CD14-positive monocyte (primary cell): ENCODE measurements at places on chromosomes 4 and X.

GRCh38 chr4:173958445-173958844 lies 325.0 kb downstream of the FBXO8 start:
- DNase-seq = no peak

DNA sequence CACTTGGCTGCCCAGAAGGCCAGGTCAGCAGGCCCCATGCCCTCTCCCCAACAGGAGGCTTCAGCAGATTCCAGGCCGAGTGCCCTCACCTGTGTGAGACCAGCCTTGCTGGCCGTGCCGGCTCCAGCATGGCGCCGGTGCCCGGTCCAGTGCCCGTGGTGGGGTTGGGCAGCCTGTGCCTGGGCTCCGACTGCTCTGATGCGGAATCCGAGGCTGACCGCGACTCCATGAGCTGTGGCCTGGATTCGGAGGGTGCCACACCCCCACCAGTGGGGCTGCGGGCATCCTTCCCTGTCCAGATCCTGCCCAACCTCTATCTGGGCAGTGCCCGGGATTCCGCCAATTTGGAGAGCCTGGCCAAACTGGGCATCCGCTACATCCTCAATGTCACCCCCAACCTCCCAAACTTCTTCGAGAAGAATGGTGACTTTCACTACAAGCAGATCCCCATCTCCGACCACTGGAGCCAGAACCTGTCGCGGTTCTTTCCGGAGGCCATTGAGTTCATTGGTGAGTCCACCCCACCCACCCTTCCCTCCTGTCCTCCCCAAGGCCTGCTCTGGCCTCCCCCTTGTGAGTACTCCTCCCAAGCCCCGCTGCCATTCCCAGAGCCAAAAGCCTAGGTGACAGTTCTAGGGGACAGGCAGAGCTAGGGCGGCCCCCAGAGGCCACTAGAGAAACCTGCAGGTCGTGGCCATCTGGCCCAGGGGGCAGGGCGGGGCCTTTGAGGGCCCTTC lies 2.3 kb downstream of the DUSP9 start:
- peak; percentile 30 for DNase-seq

DNA sequence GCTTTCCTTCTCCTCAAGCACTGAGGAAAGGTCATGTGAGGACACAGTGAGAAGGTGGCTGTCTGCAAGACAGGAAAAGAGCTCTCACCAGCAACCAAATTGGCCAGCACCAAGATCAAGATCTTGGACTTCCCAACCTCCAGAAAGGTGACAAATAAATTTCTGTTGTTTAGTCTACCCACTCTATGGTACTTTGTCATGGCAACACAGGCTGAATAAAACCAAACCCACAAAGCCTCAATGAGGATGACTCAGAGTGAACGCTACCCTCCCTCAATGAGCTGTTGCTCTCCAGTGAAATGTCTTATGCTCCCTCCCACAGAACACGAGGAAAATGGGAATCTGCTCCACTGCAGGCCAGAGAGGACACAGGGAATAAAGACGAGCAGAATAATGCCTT lies 244.1 kb downstream of the RAB28 start:
- no peak for DNase-seq

DNA sequence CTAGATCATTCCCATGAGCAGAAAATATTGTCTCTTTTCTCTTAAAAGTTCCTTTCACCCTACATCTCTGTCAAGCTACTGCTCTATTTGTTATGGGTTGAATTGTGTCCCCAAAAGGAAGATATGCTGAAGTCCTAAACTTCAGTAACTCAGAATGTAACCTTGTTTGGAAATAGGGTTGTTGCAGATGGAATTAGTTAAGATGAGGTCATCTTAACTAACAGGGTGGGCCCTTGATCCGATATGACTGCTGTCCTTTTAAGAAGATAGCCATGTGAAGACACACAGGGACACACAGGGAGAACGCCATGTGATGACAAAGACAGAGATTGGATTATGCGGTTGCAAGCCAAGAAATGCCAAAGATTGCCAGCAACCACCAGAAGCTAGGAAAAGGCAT lies 12.8 kb upstream of the SLC39A8 start:
- no peak for DNase-seq

GRCh38 chrX:69073241-69073640 lies 92.0 kb downstream of the PJA1 start:
- DNase-seq = no peak

- no peak for DNase-seq
Measured at GRCh38 chrX:71993371-71993770, 82.7 kb downstream of the NHSL2 start.

DNA sequence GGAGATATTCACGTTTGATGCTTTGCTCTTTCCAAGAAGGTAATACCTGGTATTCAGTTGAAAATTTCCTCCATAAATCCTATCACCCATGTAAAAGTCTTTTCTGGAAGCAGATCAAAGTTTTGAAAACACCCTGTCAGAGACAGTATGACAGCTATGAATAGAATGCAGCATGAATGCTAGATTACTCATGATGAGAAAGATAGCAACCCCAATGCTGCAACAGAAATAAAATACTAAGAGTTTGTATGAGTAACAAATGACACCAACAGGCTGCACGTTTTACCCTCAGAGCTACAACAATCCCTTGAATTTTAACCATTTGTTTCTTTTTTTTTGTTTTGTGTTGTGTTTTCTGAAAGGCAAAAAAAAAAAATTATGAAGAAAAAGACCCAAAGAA lies 108.6 kb downstream of the ARHGAP6 start:
- no peak for DNase-seq

GRCh38 chr4:47642191-47642830 lies 157.2 kb downstream of the ATP10D start:
- no peak for DNase-seq

DNA sequence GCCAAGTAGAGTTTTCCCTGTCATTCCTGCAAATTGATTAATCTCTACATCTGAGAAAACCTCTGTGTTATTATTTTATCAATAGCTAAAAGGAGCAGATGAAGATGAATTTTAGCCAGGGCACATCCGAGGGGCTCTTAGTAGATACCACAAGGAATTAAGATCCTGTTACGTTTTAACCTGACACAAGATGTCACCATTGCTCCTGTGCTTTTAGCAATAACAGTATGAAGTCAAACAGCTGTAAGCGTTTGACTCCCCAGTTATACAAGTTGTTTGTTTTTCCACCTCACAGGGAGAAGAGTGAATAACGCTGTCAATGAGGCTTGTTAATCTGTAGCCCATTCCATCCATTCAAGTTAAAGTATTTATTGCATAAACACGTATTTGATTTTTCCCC lies 76.0 kb upstream of the AP1S2 start:
- peak; percentile 16 for DNase-seq

DNA sequence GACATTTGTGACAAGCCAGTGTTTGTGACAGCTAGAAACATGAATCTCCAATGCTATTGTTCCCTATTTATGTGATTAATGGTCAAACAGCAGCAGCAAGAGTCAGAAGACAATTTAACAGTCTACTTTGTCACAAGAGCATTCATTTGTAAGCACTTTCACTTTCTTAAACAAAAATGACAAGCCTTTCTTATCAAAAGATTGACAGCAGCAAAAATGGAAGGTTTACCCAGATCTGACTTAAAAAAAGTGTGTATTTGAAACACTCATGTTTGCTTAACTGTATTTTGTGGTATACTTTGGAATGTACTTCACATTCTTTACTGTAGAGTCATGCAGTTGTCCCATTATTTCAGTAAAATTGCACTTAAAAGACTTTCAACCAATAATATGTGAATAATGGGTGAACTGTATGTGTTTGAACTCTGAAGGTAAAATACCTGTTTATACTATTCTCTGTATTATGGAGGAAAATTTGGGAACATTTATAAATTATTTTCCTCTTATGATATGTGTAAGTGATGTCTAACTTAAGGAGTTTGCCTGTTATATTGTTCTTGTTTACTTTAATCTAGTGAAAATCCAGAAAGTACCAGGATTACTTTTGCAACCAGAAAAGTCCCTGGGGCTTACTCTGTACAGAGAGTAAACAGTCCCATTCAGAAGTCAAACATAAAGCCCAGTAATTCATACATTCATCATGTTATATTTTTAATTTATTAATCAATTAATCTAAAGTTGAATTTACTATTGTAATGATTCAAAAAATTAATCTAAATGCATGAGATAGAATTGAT lies 314.9 kb upstream of the TRAM1L1 start:
- DNase-seq = no peak

DNA sequence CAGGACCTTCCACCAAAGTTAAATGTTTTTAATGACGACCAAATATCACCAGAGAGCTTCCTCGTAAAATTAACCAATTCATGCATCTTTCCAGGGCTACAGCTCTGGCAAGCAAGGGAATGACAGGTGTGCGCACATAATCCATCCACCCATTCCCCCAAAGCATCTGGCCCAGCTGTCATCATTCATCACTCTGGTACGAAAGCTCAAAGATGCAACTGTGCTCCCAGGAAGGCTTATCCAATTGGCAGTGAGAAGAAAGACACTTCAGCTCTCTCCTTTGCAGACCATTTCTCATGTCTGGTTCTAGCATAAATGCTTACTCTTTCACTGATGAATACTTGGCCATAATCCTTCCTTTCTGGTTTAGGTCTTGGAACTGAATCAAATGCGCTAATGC lies 139.2 kb downstream of the NSUN7 start:
- no peak for DNase-seq

DNA sequence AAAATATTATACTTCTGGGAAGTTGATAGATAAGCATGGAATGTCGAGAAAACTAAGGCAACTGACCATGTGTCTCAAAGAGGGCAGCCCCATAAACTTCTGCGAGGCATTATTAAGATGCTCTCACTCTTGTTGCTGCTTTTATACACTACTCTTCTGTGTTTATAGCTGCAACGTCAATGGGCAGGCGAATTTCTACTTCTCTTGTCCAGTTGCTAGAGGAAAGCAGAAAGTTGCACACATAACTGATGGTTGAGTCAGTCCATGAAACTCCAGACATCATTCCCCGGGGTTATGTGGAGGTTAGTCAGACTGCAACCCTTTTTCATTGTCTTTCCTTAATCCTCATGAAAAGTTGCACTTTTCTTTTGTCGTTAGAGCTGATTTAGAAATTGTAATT lies 39.8 kb downstream of the VCX3B start:
- DNase-seq = no peak

DNA sequence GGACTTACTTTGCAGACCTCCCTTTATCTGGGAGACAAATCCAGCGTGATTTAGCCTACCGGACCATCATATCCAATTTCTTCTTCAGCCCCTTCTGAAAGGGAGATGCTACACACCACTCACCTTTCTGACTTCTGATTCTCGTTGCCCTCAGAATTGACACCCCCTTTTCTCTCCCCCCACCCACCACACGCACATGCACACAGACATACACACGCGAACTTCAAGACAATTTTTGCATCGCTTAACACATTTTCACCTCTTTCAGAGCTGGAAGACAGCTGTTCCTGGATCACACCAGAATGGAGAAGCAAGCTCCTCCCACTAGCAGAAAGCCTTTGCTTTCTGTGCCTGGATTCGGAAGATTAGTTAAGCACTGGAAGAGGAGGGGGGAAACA lies 1.0 kb upstream of the SNCA start:
- DNase-seq = no peak

DNA sequence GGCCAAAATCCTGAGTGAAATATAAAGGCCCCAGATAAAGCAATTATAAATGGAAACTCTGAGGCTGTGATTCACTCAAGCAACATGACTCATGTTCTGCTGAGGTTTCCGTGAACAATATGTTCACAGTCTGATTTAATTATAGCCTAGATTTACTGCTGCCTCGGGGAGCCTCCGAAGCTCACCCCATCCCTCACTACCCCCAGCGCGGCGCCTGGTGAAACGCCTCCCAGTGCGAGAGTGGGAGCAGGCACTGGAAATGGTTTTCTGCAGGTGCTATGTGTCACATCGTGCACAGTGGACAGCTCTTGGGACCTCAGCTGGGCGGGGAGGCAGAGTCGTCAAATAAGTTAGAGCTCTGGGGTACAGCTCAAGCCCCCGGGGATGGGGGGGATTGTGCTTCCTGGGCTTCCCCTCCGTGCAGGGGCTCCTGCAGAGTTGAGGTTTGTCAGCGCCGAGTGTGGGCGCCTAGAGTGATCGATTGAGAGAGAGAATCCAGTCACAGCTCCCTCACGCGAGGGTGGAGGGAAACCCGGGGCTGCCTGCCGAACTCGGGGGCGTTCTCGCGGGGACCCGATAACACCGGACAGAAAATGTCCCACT lies 110.6 kb downstream of the PHKA2 start:
- no peak for DNase-seq

DNA sequence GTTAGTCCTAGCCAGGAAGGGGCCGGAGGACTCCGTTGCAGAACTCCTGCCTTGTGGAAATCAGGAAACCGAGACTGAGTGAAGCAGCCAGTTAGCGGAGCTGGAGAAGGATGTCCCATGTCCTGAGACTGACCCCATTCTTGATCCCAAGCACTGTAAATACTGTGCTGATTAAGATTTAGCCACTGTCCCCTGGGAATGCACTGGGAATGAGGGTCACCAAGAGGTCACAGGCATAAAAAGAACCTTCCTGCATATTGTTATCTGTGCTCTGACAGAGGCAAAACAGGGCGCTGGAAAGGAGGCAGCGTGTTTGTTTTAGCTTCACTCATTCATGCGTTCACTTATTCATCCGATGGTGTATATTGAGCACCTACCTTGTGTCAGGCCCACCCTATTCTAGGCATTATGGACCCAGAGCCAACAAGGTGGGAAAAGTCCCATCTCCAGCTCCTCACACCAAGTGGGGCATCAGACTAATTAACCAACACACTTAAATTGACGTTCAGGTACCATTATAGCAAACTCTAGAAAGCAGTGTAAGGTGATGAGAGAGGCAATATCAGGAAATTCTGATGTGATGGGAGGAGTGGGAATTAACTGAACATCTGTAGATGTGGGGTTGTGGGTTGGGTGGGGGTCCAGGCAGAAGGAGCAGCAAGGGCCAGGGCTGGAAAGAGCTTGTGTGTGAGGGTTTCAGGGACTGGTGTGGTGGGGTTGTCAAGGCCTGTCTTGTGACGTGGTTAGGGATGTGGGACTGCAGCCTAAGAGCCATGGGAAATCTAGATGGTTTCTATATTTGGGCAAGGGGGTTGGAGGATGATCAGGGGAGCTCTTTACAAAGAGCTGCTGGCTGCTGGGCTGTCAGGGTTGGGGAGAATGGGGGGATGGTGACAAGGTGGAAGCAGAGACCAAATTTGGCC lies 10.6 kb upstream of the SLC2A9 start:
- no peak for DNase-seq

- no peak for DNase-seq
Measured at GRCh38 chrX:100995469-100995868, 26.0 kb downstream of the ARL13A start.
